ENCODE measurements at places on chromosomes 5 and 9. TPM values are rescaled to one million over a fixed set of nuclear protein-coding genes. Genes with fewer than 3 reads are reported as not detected.

DNA sequence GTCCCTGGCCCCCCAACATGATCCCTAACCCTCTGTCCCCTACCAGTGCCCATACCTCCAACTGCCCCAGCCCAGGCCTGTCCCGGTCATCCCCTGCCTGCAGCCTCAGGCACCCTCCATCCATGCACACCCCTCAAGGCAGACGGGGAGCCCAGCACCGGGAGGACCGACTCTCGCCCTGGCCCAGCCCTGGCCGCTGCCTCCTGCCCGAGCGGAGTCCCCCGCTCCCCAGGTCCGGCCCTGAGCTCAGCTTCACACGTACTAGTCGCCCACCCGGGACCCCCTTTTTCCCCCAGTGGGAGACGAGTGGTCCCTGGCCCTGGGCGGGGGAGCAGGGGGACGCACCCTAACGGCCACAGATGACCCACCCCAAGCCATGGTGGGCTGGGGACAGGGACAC is 49.0 kb upstream of the UBAC1 start:
- H3K36me3 ChIP-seq: peaks cover 19% of the 10 kb centered on the region
- H3K27ac ChIP-seq: peak overlapping the region; percentile 83
- DNase-seq: no peak
- peaks cover 46% of the 10 kb centered on the region for H3K4me1 ChIP-seq
- H3K4me3 ChIP-seq: no peak overlapping the region

The FGD3 gene
- total RNA-seq: 3.7 TPM

The GOLGA1 gene
- 15.1 TPM for total RNA-seq

DNA sequence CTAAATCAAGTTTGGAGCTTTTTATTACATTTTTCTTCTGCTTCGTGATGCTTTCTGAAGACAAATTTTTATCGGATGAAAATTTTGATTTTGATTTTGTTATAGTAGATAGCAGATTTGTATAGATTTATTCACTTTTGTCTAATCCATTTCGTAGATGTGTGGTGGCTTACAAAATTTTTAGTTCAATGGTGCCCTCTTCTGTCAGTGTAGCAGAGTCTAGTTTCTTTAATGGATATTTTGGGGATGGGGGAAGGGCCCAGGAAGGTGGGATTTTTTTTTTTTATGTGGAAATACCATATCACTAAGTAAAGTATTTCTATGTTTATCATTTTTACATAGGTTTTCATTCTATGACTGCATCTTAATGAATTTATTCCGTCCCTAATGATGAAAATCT is 259.9 kb upstream of the TARS1 start:
- no peak for DNase-seq
- no peak overlapping the region for H3K4me3 ChIP-seq
- no peaks in the 10 kb centered on the region for H3K36me3 ChIP-seq
- H3K27me3 ChIP-seq: no peaks in the 10 kb centered on the region

DNA sequence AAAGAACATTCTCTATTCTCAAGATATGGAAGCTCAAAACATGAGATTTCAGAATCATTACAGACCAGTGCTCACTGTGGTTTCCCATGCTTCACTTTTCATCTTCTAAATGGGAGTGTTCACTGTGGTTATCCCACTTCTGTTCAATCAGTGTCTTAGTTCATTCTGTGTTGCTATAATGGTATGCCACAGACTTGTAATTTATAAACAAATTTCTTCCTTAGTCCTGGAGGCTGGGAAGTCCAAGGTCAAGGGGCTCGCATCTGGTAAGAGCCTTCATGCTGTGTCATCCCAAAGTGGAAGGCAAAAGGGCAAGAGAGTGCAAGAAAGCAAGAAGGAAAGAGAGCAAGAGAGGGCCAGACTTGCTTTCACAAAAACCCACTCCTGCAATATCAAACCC is 146.3 kb downstream of the TTC39B start:
- no peak overlapping the region for H3K27ac ChIP-seq
- no peaks in the 10 kb centered on the region for H3K36me3 ChIP-seq
- no peak for DNase-seq

The TGFBI gene
- total RNA-seq: 178 TPM

- no peaks in the 10 kb centered on the region for H3K36me3 ChIP-seq
- H3K27ac ChIP-seq: no peak overlapping the region
- DNase-seq: no peak
- no peak overlapping the region for H3K4me3 ChIP-seq
- H3K27me3 ChIP-seq: no peaks in the 10 kb centered on the region
Observed at GRCh38 chr5:54480296-54480695, 24.8 kb downstream of the HSPB3 start.

GRCh38 chr5:93425096-93425495 is 155.9 kb downstream of the NR2F1-AS1 start:
- no peaks in the 10 kb centered on the region for H3K36me3 ChIP-seq
- no peaks in the 10 kb centered on the region for H3K4me1 ChIP-seq
- H3K27ac ChIP-seq: no peak overlapping the region
- H3K27me3 ChIP-seq: no peaks in the 10 kb centered on the region
- DNase-seq: no peak

DNA sequence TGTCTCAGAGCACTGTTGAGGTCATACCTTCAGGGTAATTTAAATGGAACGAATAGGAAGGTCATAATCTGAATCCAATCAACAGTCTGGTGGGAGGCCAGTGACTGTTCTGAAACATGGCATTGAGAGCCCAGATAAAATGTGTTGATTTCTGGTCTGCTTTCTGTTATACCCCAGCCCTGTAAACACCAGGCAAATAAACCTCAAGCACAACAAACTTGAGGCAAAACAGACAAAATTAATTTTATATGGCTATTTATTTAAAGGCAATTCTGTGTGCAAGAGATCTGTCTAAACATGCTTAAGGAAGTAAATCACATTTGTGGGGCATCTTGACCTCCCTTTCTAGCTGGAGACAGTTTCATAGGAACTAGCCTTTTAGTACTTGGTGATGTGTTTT is 140.9 kb upstream of the SPEF2 start:
- no peak overlapping the region for H3K27ac ChIP-seq
- peaks cover 22% of the 10 kb centered on the region for H3K4me1 ChIP-seq
- no peak for DNase-seq
- H3K36me3 ChIP-seq: no peaks in the 10 kb centered on the region

DNA sequence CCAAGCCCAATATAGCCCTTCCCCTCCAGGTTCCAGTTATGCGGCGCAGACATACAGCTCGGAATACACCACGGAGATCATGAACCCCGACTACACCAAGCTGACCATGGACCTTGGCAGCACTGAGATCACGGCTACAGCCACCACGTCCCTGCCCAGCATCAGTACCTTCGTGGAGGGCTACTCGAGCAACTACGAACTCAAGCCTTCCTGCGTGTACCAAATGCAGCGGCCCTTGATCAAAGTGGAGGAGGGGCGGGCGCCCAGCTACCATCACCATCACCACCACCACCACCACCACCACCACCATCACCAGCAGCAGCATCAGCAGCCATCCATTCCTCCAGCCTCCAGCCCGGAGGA is 6.3 kb downstream of the NR4A3 start:
- no peak overlapping the region for H3K4me3 ChIP-seq
- H3K27me3 ChIP-seq: no peaks in the 10 kb centered on the region
- no peak overlapping the region for H3K27ac ChIP-seq
- H3K36me3 ChIP-seq: no peaks in the 10 kb centered on the region
- peaks cover 23% of the 10 kb centered on the region for H3K4me1 ChIP-seq
- DNase-seq: no peak

DNA sequence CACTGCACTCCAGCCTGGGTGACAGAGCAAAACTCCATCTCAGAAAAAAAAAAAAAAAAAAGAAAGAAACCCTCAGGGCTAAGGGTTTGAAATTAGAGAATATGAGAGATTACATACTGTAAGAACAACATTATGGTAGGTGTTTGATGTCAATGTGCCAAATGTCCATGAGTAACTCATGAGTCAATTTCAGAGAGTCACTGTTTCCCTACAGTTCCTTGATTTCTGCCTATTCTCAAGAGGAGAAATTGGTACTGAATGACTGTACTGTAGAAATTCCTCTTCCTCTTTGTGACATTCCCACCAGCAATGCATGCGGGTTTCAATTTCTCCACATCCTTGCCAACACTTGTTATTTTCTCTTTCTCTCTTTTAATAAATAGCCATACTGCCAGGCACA is 35.2 kb downstream of the MARVELD2 start:
- H3K4me3 ChIP-seq: no peak overlapping the region
- H3K36me3 ChIP-seq: no peaks in the 10 kb centered on the region
- no peaks in the 10 kb centered on the region for H3K27me3 ChIP-seq
- H3K27ac ChIP-seq: no peak overlapping the region
- no peaks in the 10 kb centered on the region for H3K4me1 ChIP-seq

The AMBP gene
- not detected for total RNA-seq

- H3K4me1 ChIP-seq: peaks cover 18% of the 10 kb centered on the region
- H3K27me3 ChIP-seq: no peaks in the 10 kb centered on the region
- H3K4me3 ChIP-seq: peak overlapping the region; percentile 95
- peak; percentile 68 for DNase-seq
Observed at GRCh38 chr5:173890195-173890991, 2.2 kb downstream of the CPEB4 start.

- no peaks in the 10 kb centered on the region for H3K27me3 ChIP-seq
- H3K27ac ChIP-seq: peak overlapping the region; percentile 31
- no peak for DNase-seq
- H3K36me3 ChIP-seq: no peaks in the 10 kb centered on the region
- no peak overlapping the region for H3K4me3 ChIP-seq
Observed at GRCh38 chr9:110099236-110100095, 108.5 kb downstream of the C9orf152 start.

The SPEF2 gene
- total RNA-seq: 4.6 TPM

The OSMR gene
- total RNA-seq: 18.5 TPM

DNA sequence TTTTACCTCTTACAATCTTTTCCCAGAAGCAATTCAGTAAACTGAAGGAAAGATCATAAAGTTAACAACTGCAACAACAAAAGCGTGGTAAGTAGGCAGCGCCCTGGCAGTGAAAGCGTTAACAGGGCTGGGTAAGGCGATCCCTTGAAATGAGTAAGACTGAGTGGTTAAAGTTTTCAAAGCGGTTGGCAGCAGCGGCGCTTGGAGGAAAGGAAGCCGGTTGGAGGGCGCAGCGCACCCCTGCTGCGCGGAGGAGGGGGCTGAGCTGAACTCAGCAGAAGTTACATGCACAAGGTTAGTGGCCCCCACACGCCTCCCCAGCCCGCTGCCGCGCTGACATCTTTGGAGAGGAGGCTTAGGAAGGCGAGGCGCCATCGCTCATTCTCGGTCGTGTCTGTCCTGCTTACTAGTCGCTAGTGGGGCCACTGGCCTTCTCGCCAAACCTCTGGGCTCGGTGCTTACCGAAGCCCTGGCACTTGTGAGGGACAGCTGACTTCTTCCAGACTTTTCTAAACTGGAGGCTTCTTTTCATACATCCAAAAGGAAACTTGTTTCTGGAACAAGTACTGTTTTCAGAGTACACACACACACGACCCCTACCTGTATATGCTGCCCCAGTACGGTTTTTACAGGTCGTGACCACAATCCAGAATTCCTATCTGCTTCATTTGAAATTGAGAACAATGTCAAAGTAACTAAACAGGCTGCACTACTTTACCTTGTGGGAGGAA is at the start of gene SH3RF2:
Gene SH3RF2 (plus strand): TSS at position 178 of the 731 bp plus-strand sequence. CDS start 1,351 bp downstream, outside the sequence.
- H3K27ac ChIP-seq: peak within 1 kb of the TSS; percentile 53
- peaks cover 17% of the 10 kb centered on the region for H3K4me1 ChIP-seq
- H3K36me3 ChIP-seq: no peaks in the 10 kb centered on the region
- H3K27me3 ChIP-seq: no peaks in the 10 kb centered on the region
- peak within 1 kb of the TSS; percentile 40 for H3K4me3 ChIP-seq
- DNase-seq: peak; percentile 65

DNA sequence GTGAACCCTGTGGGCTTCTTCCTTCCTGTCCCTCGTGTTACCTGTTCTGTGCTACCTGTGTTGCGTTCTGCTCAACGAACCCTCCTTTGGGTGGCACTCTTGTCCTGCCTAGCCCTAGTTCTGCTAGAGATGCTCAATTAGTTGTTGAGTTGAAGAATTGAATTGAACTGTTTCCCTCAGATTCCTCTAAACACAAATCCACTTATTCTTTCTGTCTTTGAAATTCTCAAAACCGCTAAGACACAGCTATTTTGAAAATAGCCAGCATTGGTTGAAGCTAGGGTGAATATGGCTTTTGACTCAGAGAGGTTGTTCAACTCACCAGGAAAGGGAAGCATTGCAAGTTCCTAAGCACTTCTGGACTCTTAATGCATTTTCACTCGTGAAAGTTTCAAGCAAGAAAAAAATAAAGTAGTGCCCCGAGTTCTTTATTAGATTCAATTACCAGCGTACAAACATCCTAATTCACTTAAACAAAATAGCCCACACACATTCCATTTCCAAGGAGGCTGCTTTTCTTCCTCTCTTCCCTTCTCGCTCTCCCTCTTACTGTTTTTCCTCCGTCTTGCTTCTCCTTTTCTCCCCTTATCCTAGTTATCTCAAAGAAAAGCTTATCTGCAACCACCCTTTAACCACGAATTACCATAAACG is 642 bp upstream of the ITGA1 start:
- H3K27me3 ChIP-seq: no peaks in the 10 kb centered on the region
- peaks cover 5% of the 10 kb centered on the region for H3K4me1 ChIP-seq
- peak overlapping the region; percentile 94 for H3K27ac ChIP-seq

The FST gene
- 6.1 TPM for total RNA-seq
